ENCODE measurements at places on chromosomes 12 and 14. TPM values are rescaled to one million over a fixed set of nuclear protein-coding genes. Genes with fewer than 3 reads are reported as not detected.

The PPFIBP1 gene
- total RNA-seq = 61.5 TPM

The DPF3 gene
- total RNA-seq = 0.07 TPM

The HOXC4 gene
- not detected for total RNA-seq

The CEBPE gene
- not detected for total RNA-seq

The GPR84 gene
- 0.07 TPM for total RNA-seq

The EFS gene
- total RNA-seq = 6.2 TPM

The TGFB3 gene
- total RNA-seq = 3.2 TPM

The NR4A1 gene
- 0.68 TPM for total RNA-seq

The INSM2 gene
- not detected for total RNA-seq

The NKX2-1 gene
- not detected for total RNA-seq

The IL31 gene
- total RNA-seq = not detected

The LBHD2 gene
- not detected for total RNA-seq

The SERPINA3 gene
- 234 TPM for total RNA-seq

The MYH6 gene
- not detected for total RNA-seq

The C3AR1 gene
- total RNA-seq = not detected

The SLC2A14 gene
- not detected for total RNA-seq

The A2M gene
- total RNA-seq = not detected

The TGM1 gene
- 87.8 TPM for total RNA-seq

The ATF7 gene
- 10.3 TPM for total RNA-seq

The CPNE6 gene
- not detected for total RNA-seq

The OAS1 gene
- 5.1 TPM for total RNA-seq

The IL23A gene
- total RNA-seq = 0.34 TPM

The FBXL14 gene
- total RNA-seq = 9.6 TPM

The AEBP2 gene
- 18.5 TPM for total RNA-seq

The GSKIP gene
- total RNA-seq = 62.5 TPM

The ATP5F1B gene
- 568 TPM for total RNA-seq

The ATXN3 gene
- 24.3 TPM for total RNA-seq

The KRT5 gene
- total RNA-seq = 16,450 TPM

The DAO gene
- not detected for total RNA-seq

The PTCSC3 gene
- total RNA-seq = not detected

The GALNT16 gene
- not detected for total RNA-seq

The BATF gene
- 9.6 TPM for total RNA-seq

The ALDH1L2 gene
- total RNA-seq = 34.2 TPM

The STXBP6 gene
- total RNA-seq = not detected

The PELI2 gene
- total RNA-seq = 1.0 TPM

The TRHDE gene
- total RNA-seq = under 0.01 TPM

The KRT6A gene
- total RNA-seq = 14,814 TPM

The NPAS3 gene
- total RNA-seq = not detected

The RNF212B gene
- total RNA-seq = not detected

The IQSEC3 gene
- under 0.01 TPM for total RNA-seq

The GNG2 gene
- total RNA-seq = not detected

The SAMD15 gene
- under 0.01 TPM for total RNA-seq

The GABARAPL1 gene
- total RNA-seq = 31.8 TPM

The MEG3 gene
- total RNA-seq = 41.4 TPM

The OR6C2 gene
- not detected for total RNA-seq

The DYRK2 gene
- total RNA-seq = 24.3 TPM

The OAS2 gene
- total RNA-seq = 11.1 TPM

The IFI27L1 gene
- total RNA-seq = 5.0 TPM

The ING4 gene
- 11.6 TPM for total RNA-seq

The GLIPR1L1 gene
- not detected for total RNA-seq

The CMKLR1 gene
- total RNA-seq = not detected

The CLECL1 gene
- total RNA-seq = not detected

The CCND2 gene
- total RNA-seq = 249 TPM

The VDR gene
- total RNA-seq = 6.8 TPM

The MAP4K5 gene
- total RNA-seq = 31.4 TPM
